ENCODE measurements at places on chromosomes 2 and 18.

- H3K4me1 ChIP-seq = no peaks in the 10 kb centered on the region
- no peak overlapping the region for H3K27ac ChIP-seq
- no peak for DNase-seq
- no peaks in the 10 kb centered on the region for H3K27me3 ChIP-seq
- H3K4me3 ChIP-seq = no peak overlapping the region
- H3K36me3 ChIP-seq = no peaks in the 10 kb centered on the region
Measured at GRCh38 chr2:128464456-128464855, 145.8 kb upstream of the HS6ST1 start.

DNA sequence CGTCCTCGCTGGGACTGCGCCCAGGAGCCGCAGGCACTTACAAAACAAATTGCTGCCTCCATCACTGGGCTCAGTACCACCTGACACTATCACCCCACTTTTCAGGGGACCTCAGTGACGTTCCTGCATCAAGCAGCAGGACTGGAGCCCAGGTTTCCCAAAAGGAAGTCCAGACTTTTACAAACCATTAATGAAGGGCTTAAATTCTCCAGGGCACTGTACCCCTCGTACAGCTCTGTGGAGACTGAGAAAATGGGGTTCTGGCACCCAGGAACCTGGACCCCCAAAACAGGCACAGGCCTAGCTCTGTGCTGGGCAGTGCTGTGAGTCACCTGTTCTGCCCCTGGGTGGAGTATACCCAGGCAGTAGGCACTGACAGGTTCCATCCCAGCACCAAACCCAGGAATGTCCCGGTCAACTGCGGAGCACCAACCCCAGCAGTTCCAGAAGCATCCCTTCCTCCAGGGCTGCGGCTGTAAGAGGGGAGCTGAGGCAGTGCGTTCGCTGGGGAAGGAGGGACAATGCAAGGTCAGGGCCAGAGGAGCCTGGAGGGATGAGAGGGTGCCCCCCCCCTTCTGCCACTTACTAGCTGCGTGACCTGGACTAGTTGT is 24.6 kb upstream of the NOTO start:
- H3K36me3 ChIP-seq = no peaks in the 10 kb centered on the region
- H3K27ac ChIP-seq = no peak overlapping the region
- peaks cover 20% of the 10 kb centered on the region for H3K27me3 ChIP-seq
- DNase-seq = no peak

GRCh38 chr2:28626376-28626775 is 125.3 kb upstream of the PPP1CB start:
- H3K4me1 ChIP-seq = peaks cover 64% of the 10 kb centered on the region
- peaks cover 2% of the 10 kb centered on the region for H3K36me3 ChIP-seq
- H3K27me3 ChIP-seq = no peaks in the 10 kb centered on the region

GRCh38 chr2:18803141-18803939 is 214.0 kb upstream of the NT5C1B start:
- no peak overlapping the region for H3K4me3 ChIP-seq
- H3K27ac ChIP-seq = no peak overlapping the region
- H3K4me1 ChIP-seq = no peaks in the 10 kb centered on the region

DNA sequence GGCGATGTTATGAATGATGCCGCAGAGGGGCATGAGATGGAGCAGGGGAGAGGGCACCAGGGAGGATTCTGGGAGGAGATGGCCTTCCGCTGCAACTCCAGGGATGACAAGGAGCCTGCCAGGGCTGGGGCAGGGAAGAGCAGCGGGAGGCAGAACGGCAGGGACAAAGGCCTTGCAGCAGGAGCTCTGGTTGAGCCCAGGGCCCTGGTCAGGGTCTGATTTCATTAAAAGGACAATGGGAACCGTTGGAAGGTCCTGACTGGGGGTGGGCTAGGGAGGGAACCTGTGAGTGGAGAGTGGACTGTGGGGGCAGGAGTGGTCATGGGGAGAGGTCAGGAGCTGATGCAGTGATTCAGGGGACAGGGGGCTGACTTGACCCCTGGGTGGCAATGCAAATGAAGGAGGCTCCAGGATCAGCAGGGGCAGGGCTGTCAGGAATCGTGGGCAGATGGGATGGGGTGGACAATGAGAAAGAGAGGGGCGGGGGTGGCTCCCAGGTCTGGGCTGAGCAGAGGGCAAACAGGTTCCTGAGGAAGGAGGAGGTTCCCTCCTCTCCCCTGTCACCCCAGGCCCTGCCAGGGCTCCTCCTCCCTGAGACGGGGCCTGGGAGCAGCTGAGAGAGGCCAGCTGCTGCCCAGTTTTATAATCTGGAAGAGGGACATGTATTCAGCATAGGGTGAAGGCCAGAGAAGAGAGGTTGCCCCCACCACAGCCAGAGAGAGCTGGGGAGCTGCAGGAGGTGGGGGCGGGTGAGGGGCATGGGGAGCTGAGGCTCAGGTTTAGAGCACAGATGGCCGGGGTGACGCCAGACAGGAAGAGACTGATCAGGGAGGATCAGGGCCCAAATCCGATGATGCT is 7.3 kb upstream of the DUSP2 start:
- no peaks in the 10 kb centered on the region for H3K36me3 ChIP-seq
- peaks cover 82% of the 10 kb centered on the region for H3K4me1 ChIP-seq
- no peaks in the 10 kb centered on the region for H3K27me3 ChIP-seq
- H3K4me3 ChIP-seq = peak overlapping the region; percentile 38
- DNase-seq = no peak
- H3K27ac ChIP-seq = peak overlapping the region; percentile 69

DNA sequence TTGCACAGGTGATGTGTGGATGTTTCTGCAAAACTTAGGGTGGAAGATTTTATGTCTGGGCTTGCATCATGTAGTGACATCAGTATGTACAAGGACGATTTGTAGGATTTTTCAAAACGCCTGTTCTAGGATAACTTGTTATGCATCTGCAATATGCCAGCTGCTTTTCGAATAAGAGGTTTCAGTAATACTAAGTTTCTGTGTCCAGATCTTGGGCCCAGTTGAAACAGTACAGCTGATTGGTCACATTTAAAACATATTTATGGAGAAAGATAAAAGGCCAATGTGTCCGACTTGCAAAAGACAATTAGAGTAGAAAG is 1.2 kb downstream of the PTPN4 start:
- DNase-seq = no peak
- H3K4me3 ChIP-seq = peak overlapping the region; percentile 92
- H3K36me3 ChIP-seq = peaks cover 4% of the 10 kb centered on the region
- H3K27me3 ChIP-seq = no peaks in the 10 kb centered on the region
